Endodermal cell (in vitro differentiated cells): ENCODE measurements at places on chromosomes 5 and 9.

DNA sequence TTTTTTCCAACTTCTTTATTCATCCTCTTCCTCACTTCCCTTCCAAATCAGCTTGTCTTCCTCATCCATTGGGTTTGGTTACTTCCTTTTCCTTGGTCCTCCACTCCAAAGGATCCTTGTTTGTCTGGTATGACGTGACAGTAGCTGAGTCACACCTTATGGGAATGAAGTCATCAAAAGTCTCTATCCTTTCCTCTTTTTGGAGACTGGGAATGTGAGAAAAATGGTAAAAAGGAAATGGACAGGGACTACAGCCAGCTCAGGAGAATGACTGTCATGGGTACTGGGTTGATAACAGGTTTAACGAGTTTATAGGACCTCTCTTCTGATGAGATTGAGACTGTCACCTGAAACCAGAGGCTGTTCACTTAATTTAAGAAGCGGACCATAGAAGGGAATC lies 76.2 kb upstream of the MYO10 start:
- DNase-seq: no peak

- no peak for DNase-seq
Measured at GRCh38 chr5:2610986-2611385, 140.5 kb downstream of the IRX2 start.

GRCh38 chr9:72477930-72478518 lies 43.4 kb upstream of the TMC1 start:
- DNase-seq: peak; percentile 54

DNA sequence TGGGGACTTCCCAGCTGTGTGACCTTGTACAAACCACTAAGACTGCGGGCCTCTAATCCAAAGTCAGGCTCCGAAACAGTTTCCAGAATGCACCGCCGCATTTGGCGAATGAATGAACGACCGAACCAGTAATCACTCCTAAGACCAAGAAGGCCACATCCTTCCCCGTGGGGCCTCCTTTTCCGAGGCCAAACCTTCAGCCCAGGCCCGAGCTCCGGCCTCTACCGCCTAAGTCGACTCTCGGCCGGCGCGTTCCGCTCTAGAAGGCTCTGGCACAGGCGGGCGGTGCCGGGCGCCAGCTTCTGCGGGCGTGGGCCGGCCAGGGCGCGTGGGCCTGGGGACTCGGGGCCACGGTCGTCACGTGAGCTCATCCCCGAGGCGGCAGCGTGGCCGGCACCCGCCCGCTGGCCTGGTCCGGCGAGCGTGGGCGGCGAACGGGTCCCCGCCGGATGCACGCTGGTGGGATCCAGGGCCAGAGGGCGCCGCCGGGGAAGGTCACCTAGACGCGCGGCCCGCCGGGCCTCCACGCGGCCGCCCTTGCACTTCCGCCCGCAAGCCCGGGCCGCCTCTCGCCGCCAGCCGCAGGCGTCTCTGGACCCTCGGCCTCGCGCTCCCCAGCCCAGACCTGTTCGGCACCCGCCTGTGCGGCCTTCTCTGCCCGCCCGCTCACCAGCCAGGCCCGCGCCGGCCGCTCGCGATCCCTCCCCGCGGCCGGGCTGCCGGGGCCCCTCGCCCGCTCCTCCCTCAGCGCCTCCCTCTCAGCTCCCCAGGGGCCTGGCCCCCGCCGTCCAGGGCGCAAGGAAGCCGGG lies 754 bp downstream of the VDAC1 start:
- peak; percentile 68 for DNase-seq

DNA sequence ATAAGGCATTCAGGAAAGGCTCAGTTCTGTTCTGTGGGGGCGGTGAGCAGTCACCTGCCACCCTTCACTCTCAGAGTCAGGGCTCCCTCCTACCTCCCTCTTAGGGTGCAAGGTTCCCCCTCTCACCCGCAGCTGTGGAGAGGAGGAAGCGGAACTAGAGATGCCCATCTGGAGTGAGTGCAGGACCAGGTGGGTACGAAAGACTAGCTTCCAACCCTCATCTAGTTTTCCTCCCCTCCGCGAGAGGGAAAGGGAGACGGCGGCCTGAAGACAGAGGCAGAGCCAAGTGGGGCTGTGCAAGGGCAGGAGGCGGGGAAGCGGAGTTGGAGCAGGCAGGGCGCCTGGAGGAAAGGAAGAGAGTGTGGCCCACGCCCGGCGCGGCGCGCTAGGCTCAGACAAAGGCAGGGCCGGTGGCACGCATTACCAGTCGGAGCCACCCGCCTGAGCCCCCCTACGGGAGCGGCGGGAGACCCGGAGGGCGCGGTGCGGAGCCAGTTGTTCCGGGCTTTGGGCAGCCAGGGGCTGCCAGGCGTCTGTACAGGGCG lies 7.3 kb downstream of the PRR7 start:
- DNase-seq: no peak

GRCh38 chr5:1026700-1027621 lies 18.4 kb downstream of the NKD2 start:
- no peak for DNase-seq

DNA sequence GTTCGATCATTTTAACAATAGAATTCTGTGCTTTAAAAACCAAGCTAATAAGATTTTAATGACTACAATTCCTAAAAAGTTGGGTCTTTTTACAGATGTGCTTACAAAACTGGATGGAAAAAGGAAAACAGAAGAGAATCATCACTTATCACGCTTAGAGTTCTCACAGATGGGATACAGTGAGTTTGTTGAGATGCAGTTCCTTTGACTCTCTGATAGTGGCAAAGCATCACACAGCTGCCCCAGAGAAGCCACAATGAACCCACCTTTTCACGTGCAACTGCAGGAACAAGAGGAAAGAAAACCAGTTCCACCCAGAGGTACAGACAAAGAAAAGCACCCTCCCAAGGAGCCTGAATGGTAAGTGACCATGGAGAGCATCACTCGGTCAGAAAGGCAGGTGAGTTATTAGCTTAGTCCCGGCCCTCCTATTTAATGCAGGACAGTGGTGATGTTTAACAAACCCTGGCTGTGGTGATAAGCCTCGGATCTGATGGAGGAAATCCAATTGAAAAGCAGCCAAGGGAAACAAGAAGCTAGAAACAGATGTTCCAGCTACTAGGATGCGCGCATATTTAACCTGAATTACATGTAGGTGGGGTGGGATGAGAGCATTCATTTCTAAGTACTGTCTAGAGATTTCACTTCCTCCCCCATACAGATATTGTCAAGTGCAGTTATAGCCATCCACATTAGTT lies 167.7 kb downstream of the TARS1 start:
- DNase-seq: peak; percentile 51

GRCh38 chr5:149957855-149958254 lies 2.7 kb upstream of the SLC26A2 start:
- no peak for DNase-seq

DNA sequence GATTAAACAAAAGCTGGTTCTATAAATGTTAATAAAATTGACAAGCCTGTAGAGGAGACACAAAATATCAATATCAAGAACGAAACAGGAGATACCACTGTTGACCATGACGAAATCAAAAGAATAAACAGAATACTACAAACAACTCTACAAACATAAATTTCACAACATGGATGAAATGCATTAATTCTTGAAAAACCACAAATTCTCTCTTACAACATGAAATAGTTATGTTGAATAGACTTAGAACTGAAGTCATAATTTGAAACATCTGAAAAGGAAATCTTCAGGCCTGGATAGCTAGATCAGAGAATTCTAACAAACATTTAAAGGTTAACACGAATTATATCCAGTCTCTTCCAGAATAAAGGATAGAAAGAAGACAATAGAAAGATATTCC lies 6.9 kb upstream of the SPATA31C1 start:
- DNase-seq: no peak

DNA sequence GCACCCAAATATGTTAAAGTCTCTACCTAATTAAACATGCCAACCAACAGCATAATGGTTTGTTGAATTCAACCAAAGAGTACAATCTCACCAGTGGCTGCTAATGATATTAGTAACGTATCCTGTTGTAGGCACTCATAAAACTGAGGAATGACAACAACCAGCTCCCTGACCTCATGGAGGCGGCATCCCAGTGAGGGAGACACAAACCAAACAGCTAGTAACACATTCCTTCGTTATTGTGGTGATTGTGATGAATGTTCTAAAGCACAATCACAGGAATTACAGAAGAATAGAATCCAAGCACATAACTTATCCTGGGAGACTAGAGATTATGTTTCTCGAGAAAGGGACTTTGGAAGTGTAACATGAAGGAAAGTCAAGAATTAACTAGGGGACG lies 224.6 kb downstream of the CTNND2 start:
- no peak for DNase-seq

DNA sequence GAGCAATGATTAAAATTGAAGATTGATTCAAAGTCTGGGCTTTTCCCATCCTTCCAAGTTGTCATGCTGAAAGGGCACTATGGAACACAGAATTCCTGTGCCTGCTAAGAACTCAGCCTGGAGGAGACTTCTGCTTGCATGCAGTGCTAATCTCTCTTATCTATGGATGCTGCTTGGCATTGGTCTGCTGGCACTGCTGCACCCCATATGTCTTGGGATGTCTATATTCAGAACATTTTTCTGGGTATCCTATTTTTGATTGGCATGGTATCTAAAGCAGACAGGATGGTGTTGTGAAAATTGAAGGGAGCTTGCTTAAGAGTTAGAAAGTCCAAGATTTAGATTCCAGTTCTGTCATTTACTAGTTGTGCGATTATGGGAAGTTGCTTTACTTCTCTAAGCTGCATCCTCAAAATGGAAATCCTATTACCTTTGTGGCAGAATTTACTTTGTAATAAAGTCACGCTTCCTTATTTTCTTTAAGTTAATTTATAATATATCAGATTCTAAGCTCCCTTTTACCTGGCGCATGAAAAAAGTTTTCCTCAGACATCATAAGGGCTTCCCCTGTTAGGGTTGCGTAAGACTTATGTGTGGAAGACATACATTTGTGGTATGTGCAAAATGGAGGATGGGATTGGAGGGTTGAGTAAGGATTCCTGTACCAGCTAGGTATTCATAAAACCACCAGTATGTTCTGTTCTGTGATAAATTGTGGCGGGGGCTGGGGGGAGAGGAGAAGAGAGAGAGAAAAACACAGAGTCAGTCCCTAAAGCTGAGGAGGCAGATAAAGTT lies 254.0 kb downstream of the DMAC1 start:
- no peak for DNase-seq

DNA sequence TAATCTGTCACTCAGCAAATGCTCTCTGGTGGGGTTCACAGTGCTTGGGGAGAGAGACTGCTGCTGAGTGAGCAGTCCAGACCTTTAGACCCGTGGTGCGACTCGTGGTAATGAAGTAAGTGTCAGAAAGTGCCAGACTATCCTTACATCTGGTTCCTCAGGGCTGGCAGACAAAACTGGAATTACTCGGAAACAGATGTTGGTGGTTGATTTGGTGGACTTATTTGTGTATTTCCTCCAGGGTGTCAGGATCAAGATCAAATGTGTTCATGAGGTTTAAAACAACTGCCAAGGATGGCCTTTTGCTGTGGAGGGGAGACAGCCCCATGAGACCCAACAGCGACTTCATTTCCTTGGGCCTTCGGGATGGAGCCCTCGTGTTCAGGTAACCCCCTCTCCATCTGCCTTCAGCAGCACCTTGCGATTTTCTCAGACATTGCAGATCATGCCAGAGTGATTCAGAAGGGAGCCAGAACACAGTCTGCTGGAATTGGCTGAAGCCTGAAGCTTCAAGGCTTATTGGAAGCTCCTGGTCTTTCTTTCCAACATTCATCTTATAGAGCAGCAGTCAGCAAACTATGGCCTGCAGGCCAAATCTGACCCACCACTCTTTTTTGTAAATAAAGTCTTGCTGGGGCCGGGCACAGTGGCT lies 105.2 kb downstream of the LIFR start:
- DNase-seq: no peak

DNA sequence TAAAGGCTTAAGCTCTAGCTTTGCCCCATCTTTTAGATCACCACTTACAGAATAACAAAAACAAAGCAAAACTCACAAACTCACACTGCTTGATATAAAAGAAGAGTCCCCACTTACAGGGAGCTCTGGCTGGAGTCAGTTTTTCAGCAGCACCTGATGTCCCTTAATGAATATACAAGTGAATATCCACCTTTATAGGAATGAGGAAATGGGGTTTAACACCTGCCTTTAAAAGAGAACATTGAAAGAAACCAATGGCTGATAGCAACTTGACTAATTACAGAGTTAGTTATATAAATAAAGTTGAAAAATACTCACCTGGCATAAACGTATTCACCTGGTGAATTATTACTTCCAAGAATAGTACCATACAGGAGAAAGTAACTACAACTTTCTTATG lies 20.7 kb upstream of the PURA start:
- no peak for DNase-seq

GRCh38 chr9:123345567-123345955 lies 10.4 kb upstream of the CRB2 start:
- no peak for DNase-seq

- DNase-seq: no peak
Measured at GRCh38 chr5:152084476-152084875, 159.8 kb upstream of the GLRA1 start.

DNA sequence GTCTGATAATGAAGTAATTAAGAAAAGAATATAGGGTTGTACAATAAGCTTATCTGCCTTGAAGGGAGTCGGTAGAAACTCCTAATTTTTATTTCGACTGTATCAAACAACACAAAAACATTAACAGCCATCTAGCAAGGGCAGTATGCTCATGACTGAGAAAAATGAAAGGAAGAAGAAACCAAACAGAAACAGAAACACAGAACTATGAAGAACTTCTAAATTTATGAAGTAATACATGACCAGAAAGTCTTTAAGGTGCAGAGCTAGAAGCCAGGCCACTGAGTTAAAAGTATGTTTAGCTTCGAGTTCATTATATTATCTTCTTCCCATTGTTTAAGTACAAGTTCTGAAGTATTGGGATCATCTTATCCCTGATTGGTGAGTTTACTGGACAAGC lies 367.3 kb upstream of the C9orf72 start:
- no peak for DNase-seq

- DNase-seq: no peak
Measured at GRCh38 chr5:108753877-108754276, 6.2 kb downstream of the FER start.

- no peak for DNase-seq
Measured at GRCh38 chr9:115285836-115286235, 167.9 kb upstream of the TNC start.

GRCh38 chr5:79845448-79846197 lies 145.4 kb downstream of the MTX3 start:
- peak; percentile 22 for DNase-seq

GRCh38 chr5:111122398-111122797 lies 30.2 kb downstream of the WDR36 start:
- DNase-seq: no peak

GRCh38 chr9:133589454-133590227 lies 19.5 kb downstream of the FAM163B start:
- DNase-seq: peak; percentile 93

DNA sequence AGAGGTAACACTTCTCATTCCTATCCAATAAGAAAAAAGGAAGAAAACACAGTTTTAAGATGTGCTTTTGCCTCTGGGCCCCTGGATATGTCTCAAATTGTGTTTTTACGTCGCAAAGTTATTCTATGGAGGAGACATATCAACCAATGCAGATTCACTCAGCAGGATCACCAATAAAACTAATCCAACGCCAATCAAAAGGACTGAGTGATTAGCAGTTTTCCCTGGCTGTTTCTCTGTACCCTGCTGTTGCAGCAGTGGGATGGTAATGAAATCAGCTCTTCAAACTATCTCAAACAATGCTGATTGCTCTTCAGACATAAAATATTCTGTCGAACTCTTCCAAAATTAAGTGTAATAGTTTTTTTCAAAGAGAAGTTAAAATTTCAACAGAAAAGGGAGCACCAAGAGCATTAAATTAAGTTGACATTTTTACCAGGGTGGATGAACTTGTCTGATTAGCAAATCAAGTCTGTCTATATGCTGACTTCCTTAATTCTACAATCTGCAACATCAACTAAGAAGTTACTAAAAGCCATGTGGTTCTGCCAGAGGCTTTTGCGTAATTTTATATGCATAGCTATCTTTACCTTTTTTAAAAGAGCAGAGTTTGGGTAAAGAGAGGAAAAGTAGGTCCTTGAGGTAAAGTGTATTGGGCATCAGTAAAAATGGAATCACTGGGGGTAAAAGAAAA lies 9.7 kb upstream of the HK3 start:
- DNase-seq: no peak
